ENCODE measurements at places on chromosomes 11 and 22.

- peak; percentile 21 for DNase-seq
Measured at GRCh38 chr11:16986434-16987204, 27.6 kb downstream of the PLEKHA7 start.

- DNase-seq = no peak
Measured at GRCh38 chr11:69278091-69278867, 15.7 kb upstream of the MYEOV start.

- no peak for DNase-seq
Measured at GRCh38 chr11:77026743-77027142, 7.5 kb upstream of the B3GNT6 start.

DNA sequence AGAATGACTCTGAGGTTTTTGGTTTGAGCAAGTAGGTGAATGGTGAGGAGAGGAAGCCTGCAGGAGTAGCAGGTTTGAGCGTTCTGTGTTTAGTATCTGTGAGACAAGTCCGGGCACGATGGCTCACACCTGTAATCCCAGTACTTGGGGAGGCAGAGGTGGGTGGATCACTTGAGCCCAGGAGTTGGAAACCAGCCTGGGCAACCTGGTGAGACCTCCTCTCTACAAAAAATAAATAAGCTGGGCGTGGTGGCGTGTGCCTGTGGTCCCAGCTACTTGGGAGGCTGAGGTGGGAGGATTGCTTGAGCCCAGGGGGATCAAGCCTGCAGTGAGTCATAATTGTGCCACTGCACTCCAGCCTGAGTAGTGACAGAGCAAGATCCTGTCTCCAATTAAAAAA lies 9.7 kb upstream of the CENATAC start:
- no peak for DNase-seq
